NCI-H2029 (cell line): ENCODE measurements at places on chromosomes 6 and 20.

DNA sequence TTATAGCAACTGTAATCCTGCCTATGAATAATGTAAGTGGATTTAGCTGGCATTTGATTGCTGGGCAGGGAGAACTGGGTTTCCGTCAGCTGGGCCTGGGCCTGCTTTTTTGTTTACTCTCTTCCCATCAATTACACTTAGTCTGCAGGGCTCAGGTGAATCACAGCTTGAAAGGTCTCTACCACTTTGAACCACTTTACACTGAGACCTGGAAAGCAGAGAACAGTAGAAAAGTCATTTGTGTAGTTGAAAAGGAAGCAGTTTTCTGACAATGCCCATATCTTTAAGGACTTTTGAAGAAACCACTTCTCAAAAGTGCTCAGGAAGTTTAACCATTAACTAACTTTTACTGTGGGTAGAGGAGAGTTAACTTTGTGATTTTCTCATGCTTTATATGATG lies 315.4 kb upstream of the SASH1 start:
- no peak for DNase-seq

DNA sequence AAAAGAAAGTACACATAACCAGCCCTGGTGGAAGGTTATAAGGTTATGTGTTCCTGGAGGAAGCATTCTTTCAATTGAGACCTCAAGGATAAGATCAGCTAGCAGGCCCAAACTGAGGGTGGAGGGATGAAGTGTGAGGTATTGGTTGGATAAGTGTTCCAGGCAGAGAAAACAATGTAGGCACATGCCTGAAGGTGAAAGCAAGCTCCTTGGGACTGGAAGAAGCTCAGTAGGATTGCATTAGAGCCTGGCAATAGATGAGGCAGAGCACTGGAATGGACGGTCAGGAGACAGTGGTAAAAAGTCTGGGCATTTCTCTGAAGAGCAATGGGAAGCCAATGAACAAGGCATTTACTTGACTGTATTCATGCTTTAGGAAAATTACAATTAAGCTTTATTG lies 89.9 kb upstream of the SHLD1 start:
- no peak for DNase-seq

DNA sequence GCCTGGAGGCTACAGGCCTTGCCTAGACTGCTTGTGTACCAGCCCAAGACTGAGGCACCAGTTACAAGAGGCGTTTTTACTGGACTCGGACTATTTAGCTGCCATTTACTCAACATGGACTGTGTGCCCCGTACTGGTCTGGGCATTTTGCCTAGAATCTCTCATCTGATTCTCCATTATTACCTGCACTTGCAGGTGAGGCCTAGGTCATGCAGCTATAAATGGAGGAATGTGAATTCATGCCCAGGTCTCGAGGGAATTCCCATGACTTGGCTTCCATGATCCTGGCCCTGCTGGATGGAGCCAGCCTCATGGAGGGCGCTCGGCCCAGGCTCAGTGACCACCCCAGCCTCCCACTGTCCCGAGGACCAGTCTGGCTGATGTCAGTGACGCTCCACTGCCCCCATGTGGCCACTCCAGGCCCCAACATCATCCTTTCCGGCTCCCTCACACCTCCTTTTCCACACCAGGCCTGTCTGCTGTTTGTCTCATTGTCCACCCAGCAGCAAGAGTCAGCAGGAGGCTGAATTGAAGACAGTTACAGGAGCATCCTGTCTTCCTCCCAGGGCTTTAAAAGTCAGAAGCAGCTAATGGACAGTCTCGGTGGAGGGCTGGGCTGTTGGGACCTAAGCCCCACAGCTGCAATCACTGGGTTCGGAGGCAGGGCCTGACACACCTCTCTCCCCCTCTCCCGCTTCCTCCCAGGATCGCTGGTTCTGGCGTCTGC lies 8.7 kb downstream of the MMP24OS start:
- peak; percentile 57 for DNase-seq

- no peak for DNase-seq
Measured at GRCh38 chr6:139124887-139125672, 9.8 kb upstream of the HECA start.

- DNase-seq: peak; percentile 90
Measured at GRCh38 chr6:79421707-79422484, 115.3 kb downstream of the LCA5 start.
